Adrenal gland (tissue), 19 donors: ENCODE measurements at places on chromosomes 11 and 22. TPM values are rescaled to one million over a fixed set of nuclear protein-coding genes. Genes with fewer than 3 reads are reported as not detected.
A peak's percentile ranks its signal among the peaks of the same experiment; 100 is the strongest.

GRCh38 chr11:35721651-35722282 is 59.2 kb downstream of the TRIM44 start:
- no peak for DNase-seq
- H3K4me1 ChIP-seq = peaks cover 18% of the 10 kb centered on the region
- H3K36me3 ChIP-seq = no peaks in the 10 kb centered on the region
- no peak overlapping the region for H3K4me3 ChIP-seq
- no peaks in the 10 kb centered on the region for H3K27me3 ChIP-seq
- no peak overlapping the region for H3K27ac ChIP-seq

DNA sequence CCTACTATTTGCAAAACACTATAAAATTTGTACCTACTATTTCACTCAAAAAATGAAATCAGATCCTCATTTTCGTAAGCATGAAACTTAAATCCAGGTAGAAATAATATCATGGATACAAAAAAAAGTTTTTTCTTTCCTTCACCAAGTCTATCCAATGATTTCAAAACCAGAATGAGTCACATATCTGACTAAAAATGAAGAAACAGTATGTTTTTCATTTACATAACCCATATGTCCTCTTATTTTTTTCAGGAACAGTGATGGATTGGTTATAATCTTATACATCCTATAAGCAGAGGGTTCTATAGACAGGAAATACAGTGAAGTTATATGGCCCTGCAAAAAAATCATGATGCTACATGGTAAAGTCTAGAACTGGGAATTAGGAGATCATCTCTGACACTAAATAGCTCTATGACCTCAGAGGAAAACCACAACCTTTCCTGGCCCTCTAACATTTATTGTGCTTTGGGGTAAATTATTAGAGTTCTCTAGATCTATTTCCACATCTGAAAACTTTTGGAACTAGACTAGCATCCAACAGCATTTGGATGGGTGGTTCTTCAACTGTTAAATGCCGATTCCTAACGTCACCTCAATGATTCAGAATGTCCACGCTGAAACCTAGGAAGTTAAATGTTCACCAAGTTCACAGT is 10.9 kb downstream of the MTMR2 start:
- DNase-seq = no peak
- no peak overlapping the region for H3K4me3 ChIP-seq
- no peaks in the 10 kb centered on the region for H3K27me3 ChIP-seq
- peaks cover 38% of the 10 kb centered on the region for H3K4me1 ChIP-seq
- H3K27ac ChIP-seq = no peak overlapping the region

DNA sequence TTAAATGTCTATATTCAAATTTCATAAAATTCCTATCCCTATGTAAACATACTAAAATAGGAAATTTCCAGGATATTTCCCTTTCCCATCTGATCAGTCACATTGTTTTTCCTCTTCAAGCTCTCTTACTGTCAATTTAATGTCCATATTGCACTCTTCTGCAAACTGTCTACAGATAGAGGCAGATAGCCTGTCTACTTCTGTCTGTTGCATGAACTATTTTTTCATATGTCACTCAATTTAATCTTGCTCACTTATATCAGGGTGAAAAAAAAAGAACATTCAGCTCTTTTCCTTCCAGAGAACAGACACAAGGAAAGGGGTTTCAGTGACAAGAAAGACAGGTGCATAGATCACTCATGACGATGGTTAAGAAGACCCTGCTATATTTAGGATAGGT is 1013.9 kb upstream of the CCDC90B start:
- H3K36me3 ChIP-seq = no peaks in the 10 kb centered on the region
- no peak for DNase-seq
- no peaks in the 10 kb centered on the region for H3K4me1 ChIP-seq
- no peak overlapping the region for H3K4me3 ChIP-seq
- H3K27me3 ChIP-seq = no peaks in the 10 kb centered on the region
- no peak overlapping the region for H3K27ac ChIP-seq

GRCh38 chr11:2581151-2581930 is 118.5 kb downstream of the KCNQ1OT1 start:
- peak; percentile 19 for DNase-seq
- H3K27ac ChIP-seq = no peak overlapping the region
- no peaks in the 10 kb centered on the region for H3K4me1 ChIP-seq
- H3K36me3 ChIP-seq = peaks cover 49% of the 10 kb centered on the region
- H3K27me3 ChIP-seq = no peaks in the 10 kb centered on the region

DNA sequence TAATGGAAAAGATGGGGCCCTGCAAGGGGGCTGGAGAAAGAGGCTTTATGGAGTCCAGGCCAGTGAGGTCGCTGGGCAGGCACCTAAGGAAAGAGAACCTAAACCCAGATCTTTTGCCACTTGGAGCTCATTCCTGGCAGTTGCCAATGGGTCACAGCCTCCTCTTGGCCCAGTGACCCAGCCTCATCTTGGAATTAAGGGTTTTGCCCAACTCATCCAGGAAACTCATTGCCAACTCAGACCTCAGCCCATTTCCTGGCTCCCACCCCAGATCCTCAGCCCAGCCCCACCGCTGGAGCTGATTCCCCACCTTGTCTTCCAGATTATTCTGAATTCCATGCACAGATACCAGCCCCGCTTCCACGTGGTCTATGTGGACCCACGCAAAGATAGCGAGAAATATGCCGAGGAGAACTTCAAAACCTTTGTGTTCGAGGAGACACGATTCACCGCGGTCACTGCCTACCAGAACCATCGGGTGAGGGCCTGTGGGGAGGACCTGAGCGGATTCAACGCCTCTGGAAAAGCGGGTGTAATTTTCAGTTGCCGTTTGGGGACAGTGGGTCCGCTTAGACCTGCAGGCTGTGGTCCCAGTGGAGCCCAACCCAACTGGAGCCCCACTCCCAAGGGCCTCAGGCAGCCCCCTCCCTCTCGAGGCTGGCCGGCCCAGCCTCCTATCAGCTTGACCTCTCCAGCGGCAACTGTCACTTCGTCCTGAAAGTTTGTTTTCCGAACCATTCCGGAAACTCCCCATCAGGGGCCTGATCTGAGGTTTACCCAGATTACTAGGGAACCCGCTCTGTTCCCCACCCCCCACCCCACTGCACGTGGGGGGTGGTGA is 4.3 kb downstream of the TBX1 start:
- H3K4me3 ChIP-seq = no peak overlapping the region
- H3K27me3 ChIP-seq = peaks cover 81% of the 10 kb centered on the region
- no peak for DNase-seq
- no peaks in the 10 kb centered on the region for H3K36me3 ChIP-seq
- H3K4me1 ChIP-seq = peaks cover 6% of the 10 kb centered on the region
- no peak overlapping the region for H3K27ac ChIP-seq

DNA sequence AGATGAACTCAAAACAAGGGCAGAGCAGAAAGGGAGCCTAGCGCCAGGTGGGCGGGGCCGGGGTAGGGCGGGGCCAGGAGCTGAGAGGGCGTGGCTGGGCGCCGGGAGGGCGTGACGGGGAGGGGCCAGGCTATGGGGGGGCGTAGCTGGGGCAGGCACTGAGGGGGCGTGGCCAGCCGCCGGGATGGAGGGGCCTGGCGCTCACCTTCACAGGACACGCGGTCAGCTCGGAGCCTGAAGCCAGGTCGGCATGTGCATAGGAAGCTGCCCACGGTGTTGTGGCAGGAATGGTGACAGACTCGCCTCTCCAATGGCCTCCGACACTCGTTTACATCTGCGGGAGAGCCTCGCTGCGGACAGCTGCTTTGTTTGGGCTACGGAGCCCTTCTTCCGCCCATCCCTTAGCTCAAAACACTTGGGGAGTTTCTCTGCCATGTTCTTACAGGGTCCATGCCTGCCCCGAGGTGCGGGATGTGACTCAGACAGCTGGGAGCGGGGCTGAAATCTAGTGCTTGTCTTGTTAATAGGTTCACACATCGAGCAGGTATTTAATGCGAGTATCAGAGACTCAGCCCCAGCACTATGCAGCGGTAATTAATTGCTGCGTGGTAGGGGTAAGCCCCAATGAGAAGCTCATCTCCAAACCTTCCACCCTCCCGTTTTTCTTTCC is 13.4 kb downstream of the VWCE start:
- DNase-seq = peak; percentile 70
- no peaks in the 10 kb centered on the region for H3K36me3 ChIP-seq
- H3K27me3 ChIP-seq = no peaks in the 10 kb centered on the region
- H3K4me1 ChIP-seq = no peaks in the 10 kb centered on the region
- no peak overlapping the region for H3K4me3 ChIP-seq

Gene OR8G1
- total RNA-seq = not detected

Gene HEPN1
- not detected for total RNA-seq

Gene FZD4
- total RNA-seq = 52.5 TPM
